Renal cortex interstitium (tissue), 15 donors: ENCODE measurements at places on chromosomes 16 and 17. TPM values are rescaled to one million over a fixed set of nuclear protein-coding genes. Genes with fewer than 3 reads are reported as not detected.

The C16orf87 gene
- 29.3 TPM for polyA plus RNA-seq

The KRTAP4-1 gene
- polyA plus RNA-seq: not detected

The GNGT2 gene
- 1.3 TPM for polyA plus RNA-seq

The XYLT1 gene
- polyA plus RNA-seq: 7.8 TPM

The CCL22 gene
- polyA plus RNA-seq: 0.12 TPM

The ATP2A3 gene
- 4.6 TPM for polyA plus RNA-seq

The SLFN14 gene
- 0.23 TPM for polyA plus RNA-seq

The KRT24 gene
- not detected for polyA plus RNA-seq

The KRTAP1-5 gene
- polyA plus RNA-seq: not detected

The ACSM3 gene
- polyA plus RNA-seq: 97.6 TPM

The SLC16A6 gene
- 0.73 TPM for polyA plus RNA-seq

The RHOT1 gene
- 62.5 TPM for polyA plus RNA-seq

The PLXDC1 gene
- 7.2 TPM for polyA plus RNA-seq

The IGF2BP1 gene
- polyA plus RNA-seq: 18.1 TPM

The ABCA9 gene
- 4.3 TPM for polyA plus RNA-seq

The MYH13 gene
- 0.19 TPM for polyA plus RNA-seq

The AATK gene
- 4.6 TPM for polyA plus RNA-seq

The KAT7 gene
- 54.9 TPM for polyA plus RNA-seq

The TNP2 gene
- polyA plus RNA-seq: not detected

DNA sequence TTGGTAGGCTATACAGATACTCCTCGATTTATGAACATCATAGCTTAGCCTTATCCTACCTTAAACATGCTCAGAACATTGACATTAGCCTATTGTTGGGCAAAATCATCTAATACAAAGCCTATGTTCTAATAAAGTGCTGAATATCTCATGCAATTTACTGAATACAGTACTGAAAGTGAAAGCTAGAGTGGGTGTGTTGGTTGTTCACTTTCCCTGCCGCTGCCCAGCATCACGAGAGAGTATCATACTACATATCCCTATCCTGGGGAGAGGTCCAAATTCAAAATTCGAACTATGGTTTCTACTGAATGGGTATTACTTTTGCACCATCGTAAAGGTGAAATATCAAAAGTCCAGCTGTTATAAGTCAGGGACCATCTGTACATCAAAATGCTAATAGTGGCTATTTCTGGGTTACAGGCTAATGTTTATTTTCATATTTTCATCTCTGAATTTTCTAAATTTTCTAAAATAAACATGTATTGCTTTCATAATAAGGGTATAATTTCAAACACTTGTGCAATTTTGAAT is 54.5 kb downstream of the NACA2 start:
- no peak for DNase-seq

DNA sequence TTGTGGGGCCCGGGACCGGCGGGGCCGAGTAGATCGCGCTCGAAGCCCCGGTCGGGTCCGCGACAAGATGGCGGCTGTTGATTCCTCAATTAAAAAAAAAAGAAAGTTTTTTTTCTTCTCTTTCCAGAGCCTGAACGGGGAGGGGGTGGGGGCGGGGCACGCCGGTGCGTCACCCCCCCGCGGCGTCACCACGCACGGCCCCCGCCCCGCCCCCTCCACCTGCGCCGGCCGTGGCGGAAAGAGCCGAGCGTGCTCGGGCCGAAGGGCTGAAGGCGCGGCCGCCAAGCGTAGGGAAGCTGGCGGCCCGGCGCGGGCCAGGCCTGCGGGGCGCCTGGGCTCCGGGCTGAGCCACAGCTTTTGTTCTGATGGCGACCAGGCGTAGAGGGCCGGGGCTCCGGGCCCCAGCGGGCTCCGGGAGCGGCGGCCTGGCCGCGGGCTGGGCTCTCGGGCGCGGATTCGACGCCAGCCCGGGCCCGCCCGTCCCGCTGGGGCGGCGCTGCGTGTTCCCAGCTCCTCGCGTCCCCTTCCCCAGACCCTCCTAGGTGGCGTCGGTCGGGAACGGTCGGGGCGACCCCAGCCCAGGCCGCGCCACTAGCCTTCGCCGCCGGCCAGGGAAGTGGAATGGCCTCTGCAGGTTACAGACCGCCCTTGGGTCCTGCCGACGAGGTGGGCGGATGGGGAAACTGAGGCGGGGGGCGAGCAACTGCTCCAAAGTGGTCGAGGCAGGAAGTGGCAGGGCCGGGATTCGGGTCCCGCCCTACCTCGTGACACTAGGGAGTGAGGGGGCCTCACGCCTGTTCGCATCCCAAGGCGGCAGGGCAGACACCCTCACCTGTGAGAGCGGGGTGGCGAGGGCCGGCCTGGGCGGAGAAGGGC is at the start of gene CREBBP:
Gene CREBBP (minus strand): TSS at position 91 of the 876 bp plus-strand sequence. CDS start 797 bp downstream, outside the sequence.
- peak; percentile 90 for DNase-seq

GRCh38 chr17:16085066-16085699 is 85.6 kb downstream of the TTC19 start:
- no peak for DNase-seq

DNA sequence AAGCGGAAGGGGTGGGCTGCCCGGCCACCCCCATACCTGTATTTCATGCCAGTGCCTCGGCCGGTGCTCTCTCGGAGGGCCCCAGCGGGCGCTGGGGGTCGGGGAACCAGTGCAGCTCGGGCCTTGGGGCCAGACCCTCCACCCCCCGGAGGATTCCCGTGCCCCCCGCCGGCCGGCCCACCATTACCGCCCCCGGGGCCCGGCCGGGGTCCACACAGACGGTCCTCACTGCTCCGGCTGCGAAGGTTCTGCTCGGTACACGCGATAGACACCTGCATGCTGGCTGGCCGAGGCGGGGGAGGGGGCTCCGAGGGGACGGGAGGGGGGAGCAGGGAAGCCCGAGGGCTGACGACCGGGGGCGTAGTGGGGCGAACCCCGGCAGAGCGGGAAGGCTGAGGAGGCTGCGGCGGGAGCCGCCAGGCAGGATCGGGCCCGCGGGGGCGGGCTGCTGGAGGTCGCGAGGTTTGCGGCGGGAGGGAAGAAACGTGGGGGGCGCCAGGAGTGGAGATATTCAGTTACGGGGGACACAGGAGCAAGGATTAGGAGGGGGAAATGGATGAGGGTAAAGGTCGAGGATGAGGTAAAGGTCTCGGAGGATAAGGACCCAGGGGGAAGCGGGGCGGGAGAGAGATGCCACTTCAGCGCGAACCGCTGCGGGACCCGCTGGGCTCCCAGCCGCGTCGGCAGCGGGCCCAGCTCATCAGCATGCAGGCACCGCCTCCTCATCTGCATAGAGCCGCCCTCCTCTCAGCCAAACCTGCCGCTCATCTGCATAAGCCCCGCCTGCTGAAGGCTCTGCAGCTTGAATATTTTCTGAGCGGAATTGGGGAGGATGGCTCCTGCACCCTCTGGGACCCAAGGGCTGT is at the start of gene KCNAB3:
Gene KCNAB3 (minus strand): TSS at position 699 of the 866 bp plus-strand sequence. CDS start 421 bp downstream, at position 278.
- no peak for DNase-seq

DNA sequence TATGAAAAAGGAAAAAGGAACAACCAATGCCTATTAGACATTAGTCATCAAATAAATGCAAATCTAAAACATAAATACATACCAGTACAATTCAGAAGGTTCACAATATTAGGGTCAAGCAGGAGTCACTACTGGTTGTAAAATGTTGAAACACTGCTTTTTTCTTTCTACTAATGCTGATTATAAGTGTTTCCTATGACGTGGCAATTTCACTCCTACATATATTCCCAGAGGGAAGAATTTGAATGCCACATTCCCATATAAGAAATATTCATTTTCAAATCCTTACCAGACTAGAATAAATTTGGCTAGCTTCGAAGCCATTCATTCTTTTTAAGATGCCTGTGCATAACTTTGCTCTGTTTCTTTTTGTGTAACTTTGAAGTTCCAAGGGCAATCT is 2.6 kb upstream of the KRTAP9-2 start:
- DNase-seq: no peak

GRCh38 chr17:17303847-17304490 is 796 bp downstream of the NT5M start:
- no peak for DNase-seq

GRCh38 chr17:51647067-51647466 is 386.7 kb downstream of the UTP18 start:
- DNase-seq: no peak

DNA sequence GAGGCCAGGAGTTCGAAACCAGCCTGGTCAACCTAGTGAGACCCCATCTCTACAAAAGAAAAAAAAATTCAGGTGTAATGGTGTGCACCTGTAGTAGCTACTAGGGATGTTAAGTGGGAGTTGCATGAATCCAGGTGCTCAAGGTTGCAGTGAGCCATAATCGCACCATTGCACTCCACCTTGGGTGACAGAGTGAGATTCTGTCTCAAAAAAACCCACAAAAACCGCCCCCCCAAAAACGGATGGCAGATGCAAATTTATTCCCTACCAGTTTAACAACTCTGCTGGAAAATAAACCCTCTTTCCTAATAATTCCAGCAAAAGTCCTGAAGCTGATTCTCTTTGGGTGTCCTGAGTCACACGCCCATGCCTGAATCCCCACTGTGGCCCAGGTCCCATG is 140.3 kb downstream of the PRKCB start:
- no peak for DNase-seq

DNA sequence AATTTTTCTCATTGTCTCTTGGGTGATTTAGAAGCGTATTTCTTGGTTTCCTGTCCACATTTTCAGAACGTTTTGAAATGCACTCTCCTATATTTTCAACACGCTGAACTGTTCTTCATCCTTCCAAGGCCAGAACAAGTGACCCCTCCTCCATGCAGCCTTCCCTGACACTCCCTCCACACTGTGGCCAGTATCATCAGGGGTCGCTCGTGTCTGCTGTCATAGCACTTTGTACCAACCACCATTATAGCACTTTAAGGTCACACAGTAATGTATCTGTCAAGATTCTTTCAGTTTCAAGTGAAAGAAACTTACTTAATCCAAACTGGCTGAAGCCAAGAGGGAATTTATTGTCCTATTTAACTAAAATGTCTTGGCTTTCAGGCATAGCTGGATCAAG is 17.5 kb upstream of the IL21R start:
- DNase-seq: no peak

DNA sequence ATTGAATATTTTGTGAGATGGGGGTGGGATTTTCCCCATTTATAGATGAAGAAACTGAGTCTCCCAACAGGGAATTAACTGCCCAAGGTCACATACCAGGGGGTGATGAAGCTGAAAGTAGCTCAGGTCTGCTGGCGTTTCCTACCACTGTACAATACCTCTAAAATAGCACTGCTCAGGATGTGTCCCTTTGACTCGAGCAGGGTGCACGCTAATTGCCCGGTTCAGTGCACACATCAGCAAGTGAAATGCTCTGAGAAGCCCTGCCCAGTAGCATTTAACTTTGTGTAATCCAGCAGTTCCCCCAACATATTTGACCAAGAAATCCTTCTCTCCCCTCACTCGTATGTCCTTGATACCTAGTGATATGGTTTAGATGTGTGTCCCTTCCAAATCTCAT is 50.1 kb upstream of the DDX52 start:
- DNase-seq: no peak

DNA sequence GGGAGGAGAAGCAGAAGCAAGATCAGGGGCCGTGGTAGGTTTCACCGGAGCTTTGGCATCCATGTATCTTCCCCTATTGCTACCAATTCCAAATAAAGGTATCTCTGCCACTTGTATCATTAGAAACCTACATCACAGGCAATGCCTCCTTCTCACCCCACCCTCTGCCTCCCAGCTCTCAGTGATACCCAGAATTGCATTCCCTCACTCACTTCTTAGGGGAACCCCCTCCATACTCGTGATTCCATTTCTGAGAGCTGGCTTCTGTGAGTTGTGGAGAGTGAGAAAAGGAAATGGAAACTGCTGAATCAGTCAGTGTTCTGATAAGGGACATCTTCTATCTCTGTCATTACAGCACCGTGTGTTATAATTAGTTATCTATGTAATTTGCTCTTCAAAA is 2.3 kb upstream of the CCL3 start:
- DNase-seq: no peak

- DNase-seq: no peak
Observed at GRCh38 chr16:47049901-47050583, 76.6 kb upstream of the DNAJA2 start.

- DNase-seq: no peak
Observed at GRCh38 chr17:57803021-57803420, 46.8 kb downstream of the MRPS23 start.

DNA sequence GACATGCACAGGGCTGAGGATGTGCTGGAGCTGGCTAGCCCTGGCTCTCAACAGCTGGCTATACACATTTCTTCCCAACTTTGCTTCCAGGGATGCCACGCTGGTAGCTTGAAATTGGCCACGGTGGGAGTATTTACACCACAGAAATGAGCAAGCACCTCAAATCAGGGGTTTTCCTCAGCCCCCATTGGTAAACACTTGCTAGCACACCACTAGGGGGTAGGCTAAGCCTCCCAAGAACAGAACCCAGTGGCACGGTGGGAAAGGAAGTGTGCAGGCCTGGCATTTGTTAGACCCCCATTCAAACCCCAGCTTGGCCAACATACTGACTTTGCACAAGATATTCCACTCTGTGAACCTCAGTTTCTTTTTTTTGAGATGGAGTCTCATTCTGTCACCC is 12.9 kb downstream of the DRC3 start:
- DNase-seq: no peak

- DNase-seq: no peak
Observed at GRCh38 chr17:13822700-13823099, 221.0 kb upstream of the HS3ST3A1 start.

DNA sequence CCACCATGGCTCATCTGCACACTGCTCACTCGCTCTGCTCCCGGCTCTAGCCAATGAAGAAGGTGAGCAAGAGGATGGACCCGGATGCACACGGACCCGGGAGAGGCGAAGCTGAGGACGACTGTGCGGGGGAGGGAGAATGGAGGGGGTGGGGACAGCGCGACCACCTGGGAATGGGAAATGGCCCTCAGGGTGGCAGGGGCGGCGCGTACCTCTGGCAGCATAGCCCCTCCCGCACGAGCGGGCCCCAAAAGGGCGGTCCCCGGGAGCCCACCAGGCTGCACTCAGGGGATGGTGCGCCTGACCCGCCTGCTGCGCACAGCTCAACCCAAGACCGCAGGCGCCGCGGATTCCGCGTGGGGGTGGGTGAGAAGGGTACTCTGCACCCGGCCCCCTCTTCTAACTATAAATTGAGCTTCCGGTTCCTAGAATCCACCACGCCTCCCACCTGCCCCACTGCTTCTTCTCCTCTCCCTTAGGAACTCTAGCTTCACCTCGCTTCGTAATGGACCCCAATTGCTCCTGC is 6.1 kb downstream of the MT1H start:
- DNase-seq: no peak

- no peak for DNase-seq
Observed at GRCh38 chr16:1643521-1643920, 31.4 kb downstream of the CRAMP1 start.

- no peak for DNase-seq
Observed at GRCh38 chr16:20911361-20911760, 10.8 kb downstream of the LYRM1 start.

DNA sequence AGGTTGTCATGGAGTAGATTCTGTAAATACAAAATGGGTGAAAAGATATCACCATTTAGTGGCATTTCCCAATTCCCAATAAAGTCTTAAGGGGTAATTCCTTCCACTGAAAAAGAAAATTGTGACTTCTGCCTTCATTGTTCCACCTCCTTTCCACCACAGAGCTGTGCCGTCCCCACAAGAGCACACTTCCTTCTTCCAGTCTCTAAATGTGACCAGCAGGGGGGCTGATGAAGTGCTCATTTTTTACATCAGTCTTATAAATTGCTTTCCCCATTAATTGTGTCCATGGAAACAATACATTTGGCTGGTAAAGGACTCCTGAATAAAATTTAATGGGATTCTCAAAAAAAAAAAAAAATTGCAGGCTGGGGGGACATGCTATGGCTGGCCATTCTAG is 260.8 kb upstream of the PSMD7 start:
- no peak for DNase-seq

GRCh38 chr17:2070241-2071023 is 15.5 kb downstream of the HIC1 start:
- no peak for DNase-seq

- no peak for DNase-seq
Observed at GRCh38 chr17:50095626-50096037, 481 bp downstream of the PDK2 start.
